ENCODE measurements at places on chromosomes 7 and 10. TPM values are rescaled to one million over a fixed set of nuclear protein-coding genes. Genes with fewer than 3 reads are reported as not detected.

DNA sequence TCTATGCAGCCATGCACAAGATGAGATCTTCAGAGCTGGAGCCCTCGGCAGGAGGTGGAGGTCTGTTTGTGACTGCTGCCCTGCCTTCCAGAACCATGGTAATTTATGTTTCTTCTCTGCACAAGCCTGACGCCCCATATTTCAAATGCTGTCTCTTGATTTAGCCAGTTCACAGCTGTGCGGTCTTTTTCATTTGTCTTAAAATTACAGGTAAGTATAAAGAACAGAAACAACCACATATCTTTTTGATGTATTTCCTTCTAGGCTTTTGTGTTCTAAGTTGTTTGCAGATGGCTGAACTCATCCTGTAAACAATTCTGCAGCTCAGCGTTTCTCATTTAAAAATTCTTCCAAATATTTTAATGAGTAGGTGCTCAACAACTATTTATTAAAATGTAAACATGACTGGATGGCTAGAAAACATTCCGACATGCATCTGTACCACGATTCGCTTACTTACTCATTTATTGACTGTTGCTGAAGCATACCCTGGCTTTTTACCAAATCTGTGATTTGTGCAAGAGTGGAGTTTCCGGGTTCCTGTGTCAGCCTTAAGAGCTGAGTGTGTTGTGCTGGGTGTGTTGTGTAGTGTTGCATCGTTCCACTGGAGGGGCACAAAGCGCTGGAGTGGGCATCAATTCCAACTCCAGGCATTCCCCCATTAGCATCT lies 58.9 kb downstream of the PIP4K2A start:
- DNase-seq, result no peak

GRCh38 chr10:72330069-72330426 lies 24.7 kb downstream of the DNAJB12 start:
- no peak for DNase-seq

DNA sequence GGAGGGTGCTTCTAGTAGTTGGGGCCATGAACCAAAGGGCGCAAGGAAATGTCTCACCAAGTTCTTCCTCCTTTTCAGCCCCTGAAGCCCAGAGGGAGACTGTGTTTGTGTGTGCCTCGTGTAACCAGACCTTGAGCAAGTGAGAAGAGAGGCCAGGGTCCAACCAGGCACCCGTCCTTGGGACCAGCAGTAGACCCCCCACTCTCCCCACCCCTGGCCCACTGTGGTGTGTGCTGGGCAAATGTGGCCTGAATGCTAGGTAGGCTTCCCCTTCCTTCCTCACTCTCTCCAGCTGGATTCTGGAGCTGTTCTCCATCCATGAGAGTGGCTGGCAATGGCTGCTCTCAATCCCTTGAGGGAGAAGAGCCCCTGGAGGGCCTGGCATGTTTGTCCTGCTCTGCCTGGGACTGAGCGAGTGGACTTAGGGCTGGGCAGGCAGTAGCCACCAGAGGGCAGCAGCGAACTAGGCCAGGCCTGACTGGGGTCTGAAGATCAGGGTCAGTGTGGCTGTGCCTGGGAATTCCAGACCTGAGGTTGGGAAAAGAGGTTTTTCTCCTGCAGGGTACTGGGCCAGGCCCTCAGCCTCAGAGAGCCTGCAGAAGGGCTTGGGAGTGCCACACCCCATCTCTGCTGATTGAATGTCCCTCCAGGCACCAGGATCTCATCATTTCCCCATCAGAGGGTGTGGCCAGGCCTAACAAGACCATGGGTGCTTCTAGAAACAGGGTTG lies 12.5 kb downstream of the SFRP5 start:
- DNase-seq, result peak; percentile 61

- peak; percentile 66 for DNase-seq
These were observed 397.3 kb downstream of the PPP1R3A start for GRCh38 chr7:113521468-113521867.

DNA sequence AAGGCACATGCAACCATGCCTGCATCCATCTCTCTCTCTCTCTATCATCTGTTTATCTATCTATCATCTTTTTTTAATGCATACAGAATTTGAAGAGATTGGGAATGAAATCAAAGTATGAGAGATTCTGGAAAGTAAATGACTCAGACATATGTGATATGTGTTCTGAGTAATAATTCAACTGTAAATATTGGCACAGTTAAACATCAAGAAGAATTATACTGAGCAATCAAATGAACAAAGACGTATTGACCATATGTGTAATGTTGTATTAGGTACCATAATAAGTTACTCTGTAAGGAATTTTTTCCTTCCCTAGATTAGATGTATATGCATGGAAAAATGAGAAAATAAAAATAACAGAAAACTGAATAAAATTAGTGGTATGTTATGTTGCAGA lies 108.3 kb downstream of the SUGCT start:
- DNase-seq, result no peak

DNA sequence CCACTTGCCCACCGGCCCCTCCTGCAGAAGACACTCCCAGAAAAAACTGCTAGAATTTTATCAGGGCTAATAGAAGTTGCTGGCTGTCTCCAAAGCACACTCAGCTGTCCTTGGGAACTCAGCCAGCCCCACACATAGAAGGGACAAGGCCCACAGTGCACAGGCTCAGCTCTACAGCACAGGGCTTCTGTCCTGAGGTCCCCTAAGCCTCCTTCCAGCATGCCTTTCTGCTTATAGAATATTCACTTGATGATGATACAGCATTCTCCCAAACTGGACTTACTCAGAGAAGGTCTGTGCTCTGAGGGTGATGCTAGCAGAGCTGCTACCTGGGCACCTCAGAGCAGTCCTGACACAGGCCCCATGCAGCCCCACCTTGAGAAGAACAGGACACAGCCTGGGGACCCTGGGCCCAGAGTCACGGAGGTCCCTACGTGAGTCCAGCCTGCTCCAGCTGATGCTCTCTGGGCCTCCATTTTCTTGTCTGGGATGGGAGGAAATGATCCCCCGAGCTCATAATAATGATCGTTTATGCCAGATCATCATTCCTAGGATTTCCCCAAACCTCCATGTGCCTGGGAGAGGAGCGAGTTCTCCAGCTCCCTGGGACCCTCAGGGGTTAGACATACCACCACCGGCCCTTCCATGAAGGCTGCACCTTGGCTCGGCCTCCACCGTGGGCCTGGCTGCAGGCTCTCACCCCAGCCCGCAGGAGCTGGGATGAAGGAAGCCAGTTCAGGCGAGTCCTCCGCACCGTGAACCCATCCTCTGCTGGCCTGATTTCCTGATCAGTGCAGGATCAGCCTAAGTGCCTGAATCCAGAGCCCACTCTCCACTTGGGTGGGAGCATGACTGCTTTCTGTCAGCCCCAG lies 145.6 kb downstream of the ZNF248 start:
- no peak for DNase-seq

- peak; percentile 21 for DNase-seq
These were observed 37.2 kb upstream of the OPTN start for GRCh38 chr10:13062803-13063202.

ADIRF gene
- total RNA-seq, result not detected

BLVRA gene
- 138 TPM for total RNA-seq

DDC gene
- total RNA-seq, result not detected

NRG3 gene
- total RNA-seq, result not detected

CFAP43 gene
- 0.07 TPM for total RNA-seq

CYCS gene
- 287 TPM for total RNA-seq

SLC18A3 gene
- not detected for total RNA-seq

COL13A1 gene
- 1.1 TPM for total RNA-seq

CACNA2D1 gene
- not detected for total RNA-seq
